ENCODE measurements at places on chromosomes 5 and 9. TPM values are rescaled to one million over a fixed set of nuclear protein-coding genes. Genes with fewer than 3 reads are reported as not detected.

DNA sequence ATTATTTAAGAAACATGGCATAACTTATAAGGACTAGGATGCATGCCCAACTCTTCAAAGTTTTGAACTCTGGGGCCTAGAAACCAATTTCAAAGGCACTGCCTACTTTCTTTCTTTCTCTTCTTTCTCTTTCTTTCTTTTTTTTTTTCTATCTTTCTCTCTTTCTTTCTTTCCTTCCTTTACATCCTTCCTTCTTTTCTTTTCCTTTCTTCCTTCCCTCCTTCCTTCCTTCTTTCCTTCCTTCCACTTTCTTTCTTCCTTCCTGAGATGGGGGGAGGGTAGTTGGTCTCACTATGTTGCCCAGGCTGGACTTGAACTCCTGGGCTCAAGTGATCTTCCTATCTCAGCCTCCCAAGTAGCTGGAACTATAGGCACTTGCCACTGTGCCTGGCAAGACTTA, 15.9 kb upstream of the TOMM5 start:
- no peak for DNase-seq

DNA sequence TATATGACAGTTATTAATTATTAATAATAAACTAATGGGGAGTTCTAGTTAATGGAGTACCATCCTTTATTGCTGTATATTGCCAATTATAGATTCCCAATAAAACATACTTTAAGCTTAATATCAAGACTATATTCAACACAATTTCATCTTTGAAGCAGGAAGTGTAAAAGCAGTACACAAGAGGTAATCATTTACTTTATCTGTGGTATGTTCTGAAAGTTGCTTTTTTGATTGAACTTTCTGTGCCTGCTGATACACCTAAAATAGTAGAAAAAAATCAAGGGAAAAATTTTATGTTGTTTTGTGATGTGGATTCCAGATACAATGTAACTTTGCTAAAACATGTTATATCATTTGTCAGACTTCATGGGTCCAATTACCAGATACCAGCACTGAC, 58.0 kb downstream of the ACO1 start:
- DNase-seq, result no peak

DNA sequence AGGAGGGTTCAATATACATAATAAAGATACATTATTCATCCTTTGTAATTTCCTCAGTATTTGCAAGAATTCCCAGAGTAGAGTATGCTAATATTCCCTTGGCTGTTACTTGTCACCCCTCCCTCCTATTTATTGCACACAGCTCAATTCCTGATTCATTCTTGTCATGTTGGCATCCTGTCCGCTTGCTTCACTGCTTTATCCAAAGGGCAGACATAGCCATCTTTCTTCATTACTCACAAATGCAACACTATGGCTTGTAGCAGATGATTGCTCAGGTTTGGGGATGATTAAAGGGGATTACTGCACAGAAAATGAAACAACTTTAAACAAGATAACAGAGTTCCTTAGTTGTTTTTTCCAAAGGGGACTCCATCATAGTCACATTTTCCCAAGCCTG, 1.2 kb upstream of the IL33 start:
- DNase-seq, result no peak

DNA sequence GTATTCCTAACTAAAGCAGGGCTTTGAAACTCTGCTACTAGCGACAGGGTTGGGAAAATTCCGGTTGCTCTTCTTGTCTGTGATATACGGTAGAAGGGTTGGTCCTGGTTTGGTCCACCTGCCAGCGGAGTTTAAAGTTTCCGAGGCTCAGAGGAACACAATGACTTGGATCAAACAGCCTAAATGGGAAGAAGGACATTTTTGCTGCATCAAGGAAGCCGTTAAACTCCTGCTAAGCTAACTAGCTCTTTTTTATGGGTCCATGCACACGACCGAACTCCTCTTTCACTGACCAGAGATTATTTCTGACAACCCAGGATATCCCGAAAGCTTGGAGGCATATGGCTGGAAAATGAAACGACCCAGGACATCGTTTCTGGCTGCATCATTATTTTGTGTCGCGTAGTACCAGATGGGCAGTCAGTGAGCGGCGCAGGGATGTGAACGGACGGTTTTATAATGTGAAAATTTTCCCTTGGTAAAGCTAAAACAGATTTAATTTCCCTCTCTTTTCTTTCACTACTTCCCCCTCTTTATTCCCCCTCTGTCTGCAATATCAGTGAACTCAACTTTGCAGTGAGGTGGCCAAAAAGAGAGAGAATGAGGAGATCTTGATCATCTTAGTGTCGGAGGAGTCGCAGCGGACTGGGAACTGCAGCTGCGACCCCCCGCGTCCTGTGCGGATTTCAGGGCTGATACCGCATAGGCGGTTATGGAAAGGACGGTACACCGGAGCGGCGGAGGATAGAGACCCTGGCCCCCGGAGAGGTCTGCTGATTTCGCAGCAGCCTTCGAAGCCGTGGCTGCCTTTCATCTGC, at the start of gene LURAP1L:
Gene LURAP1L (plus strand): TSS at position 160 of the 818 bp plus-strand sequence. CDS start 696 bp downstream, outside the sequence.
- DNase-seq, result peak; percentile 64

DNA sequence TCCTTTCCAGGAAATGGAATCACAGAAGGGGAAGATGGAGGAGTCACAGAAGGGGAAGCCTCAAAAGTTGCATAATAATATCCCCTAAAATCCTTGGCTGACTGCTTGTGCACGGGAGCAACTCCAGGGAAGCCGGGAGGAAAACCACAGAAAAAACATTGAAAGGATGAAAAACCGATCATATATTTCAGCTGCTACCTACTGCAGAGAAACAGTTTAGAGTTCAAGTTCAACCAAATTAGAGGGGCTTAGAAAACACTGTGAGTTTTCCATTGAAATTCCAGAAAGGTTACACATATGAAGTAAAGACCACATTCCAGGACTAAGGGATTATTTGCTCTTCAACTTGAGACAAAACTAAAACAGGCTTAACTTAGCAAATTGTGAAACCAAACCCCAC, 37.6 kb upstream of the MTAP start:
- no peak for DNase-seq

- DNase-seq, result no peak
Observed at GRCh38 chr9:78026947-78027346, 4.7 kb downstream of the GNAQ start.

Gene TMEM252
- not detected for polyA plus RNA-seq

Gene SPATA31A5
- not detected for polyA plus RNA-seq

GRCh38 chr5:180526269-180526668, 32.1 kb downstream of the CNOT6 start:
- no peak for DNase-seq

Gene FOXD4L4
- 0.07 TPM for polyA plus RNA-seq
